ENCODE measurements at places on chromosomes 16 and 17. TPM values are rescaled to one million over a fixed set of nuclear protein-coding genes. Genes with fewer than 3 reads are reported as not detected.

DNA sequence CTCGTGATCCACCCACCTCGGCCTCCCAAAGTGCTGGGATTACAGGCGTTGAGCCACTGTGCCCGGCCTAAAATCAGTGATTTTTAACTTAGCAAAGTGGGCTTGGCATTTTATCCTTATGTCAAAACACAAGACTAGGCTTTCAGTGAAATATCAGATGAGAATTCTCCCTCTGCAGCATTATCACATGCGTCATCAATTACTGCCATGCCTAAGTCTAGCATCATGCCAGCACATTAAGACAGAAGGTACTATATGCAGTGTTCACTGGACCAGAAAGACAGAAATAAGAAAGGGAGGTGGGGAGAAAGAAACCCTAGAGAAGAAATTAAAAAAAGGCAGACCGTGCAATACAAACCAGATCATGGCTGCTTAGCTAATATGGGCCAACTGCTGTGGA, 29.8 kb downstream of the GPATCH8 start:
- H3K27ac ChIP-seq: no peak overlapping the region
- H3K27me3 ChIP-seq: no peaks in the 10 kb centered on the region
- no peaks in the 10 kb centered on the region for H3K4me1 ChIP-seq

DNA sequence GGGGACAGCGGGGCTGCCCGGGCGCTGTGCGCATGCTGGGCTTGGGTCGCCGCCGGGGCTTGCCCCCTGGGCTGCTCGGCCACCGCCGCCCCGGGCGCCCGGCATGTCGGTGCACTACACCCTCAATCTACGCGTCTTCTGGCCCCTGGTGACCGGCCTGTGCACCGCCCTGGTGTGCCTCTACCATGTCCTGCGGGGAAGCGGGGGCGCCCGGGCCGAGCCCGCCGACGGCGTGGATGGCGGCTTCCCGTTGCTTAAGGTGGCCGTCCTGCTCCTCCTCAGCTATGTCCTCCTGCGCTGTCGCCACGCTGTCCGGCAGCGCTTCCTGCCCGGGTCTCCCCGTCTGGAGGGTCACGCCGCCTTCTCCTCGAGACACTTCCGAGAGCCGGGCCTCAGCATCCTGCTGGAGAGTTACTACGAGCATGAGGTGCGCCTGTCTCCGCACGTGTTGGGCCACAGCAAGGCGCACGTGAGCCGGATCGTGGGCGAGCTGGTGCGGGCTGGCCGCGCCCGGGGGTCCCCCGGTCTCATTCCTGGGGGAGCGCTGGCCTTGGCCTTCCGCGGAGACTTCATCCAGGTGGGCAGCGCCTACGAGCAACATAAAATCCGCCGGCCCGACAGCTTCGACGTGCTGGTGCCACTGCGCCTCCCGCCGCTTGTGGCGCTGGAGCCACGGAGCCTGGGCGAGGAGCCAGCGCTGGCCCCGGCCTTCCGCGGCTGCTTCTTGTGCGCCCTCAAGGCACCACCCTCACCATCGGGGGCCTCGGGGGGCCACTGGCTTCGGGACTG, 789 bp downstream of the ITPRIPL2 start:
- peaks cover 70% of the 10 kb centered on the region for H3K4me1 ChIP-seq
- peaks cover 13% of the 10 kb centered on the region for H3K36me3 ChIP-seq
- DNase-seq: peak; percentile 83
- H3K27me3 ChIP-seq: no peaks in the 10 kb centered on the region
- peak overlapping the region; percentile 37 for H3K4me3 ChIP-seq

DNA sequence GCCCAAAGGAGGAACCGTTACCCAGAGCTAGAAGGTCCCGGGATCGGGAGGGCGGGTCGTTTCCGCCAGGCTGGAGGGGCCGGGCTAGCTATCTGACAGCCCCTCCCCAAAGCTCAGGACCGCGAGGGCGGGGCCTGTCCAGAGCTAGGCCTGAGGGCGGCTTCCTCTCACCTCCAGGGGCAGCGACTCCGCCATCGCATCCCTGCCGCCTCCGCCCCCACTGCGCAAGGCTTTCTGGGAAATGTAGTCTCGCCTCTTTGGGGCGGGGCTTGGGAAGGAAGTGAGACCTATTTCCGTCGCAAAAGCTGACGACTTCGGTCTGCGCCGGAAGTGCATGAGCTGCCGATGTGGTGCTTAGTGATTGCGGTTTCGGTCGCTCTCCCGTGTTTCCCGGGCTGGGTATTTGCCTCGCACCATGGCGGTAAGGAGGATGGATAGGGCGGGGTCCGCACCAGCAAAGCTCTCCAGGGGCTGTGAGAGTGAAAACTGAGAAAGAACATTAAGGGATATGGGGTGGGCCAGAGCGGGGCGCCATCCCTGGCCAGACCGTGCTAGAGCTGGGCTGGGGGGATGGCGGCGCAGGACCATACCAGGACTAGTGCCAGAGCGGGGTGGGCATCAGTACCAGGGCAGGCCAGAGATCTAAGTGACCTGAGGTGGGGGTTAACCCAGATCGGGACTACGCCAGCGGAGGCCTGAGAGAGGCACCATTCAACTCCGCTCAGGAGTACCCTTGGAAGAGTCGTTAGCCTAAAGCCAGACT, at the start of gene TMEM208:
TMEM208 (plus strand) TSS at position 327 of the 763 bp plus-strand sequence; CDS start at position 416, 89 bp downstream.
- peak within 1 kb of the TSS; percentile 99 for H3K4me3 ChIP-seq
- H3K27ac ChIP-seq: peak within 1 kb of the TSS; percentile 88
- DNase-seq: peak; percentile 99
- no peaks in the 10 kb centered on the region for H3K27me3 ChIP-seq

GRCh38 chr17:80826955-80827645, 164.5 kb upstream of the CHMP6 start:
- H3K27me3 ChIP-seq: no peaks in the 10 kb centered on the region
- H3K36me3 ChIP-seq: peaks cover 59% of the 10 kb centered on the region
- H3K4me1 ChIP-seq: peaks cover 27% of the 10 kb centered on the region
- no peak overlapping the region for H3K4me3 ChIP-seq
- peak; percentile 84 for DNase-seq

- H3K4me3 ChIP-seq: no peak overlapping the region
- H3K4me1 ChIP-seq: peaks cover 17% of the 10 kb centered on the region
- H3K27me3 ChIP-seq: no peaks in the 10 kb centered on the region
- DNase-seq: no peak
These were observed 41.5 kb downstream of the ABCC1 start for GRCh38 chr16:15990902-15991301.

- no peak overlapping the region for H3K4me3 ChIP-seq
- DNase-seq: peak; percentile 90
- H3K36me3 ChIP-seq: no peaks in the 10 kb centered on the region
- H3K27ac ChIP-seq: no peak overlapping the region
- H3K27me3 ChIP-seq: no peaks in the 10 kb centered on the region
These were observed 97.3 kb downstream of the SDK2 start for GRCh38 chr17:73546770-73547536.

Gene WSCD1
- 5.8 TPM for polyA plus RNA-seq
